Fibroblast of villous mesenchyme (primary cell): ENCODE measurements at places on chromosomes 13 and 19. TPM values are rescaled to one million over a fixed set of nuclear protein-coding genes. Genes with fewer than 3 reads are reported as not detected.

GRCh38 chr13:25881971-25882451 lies 169.8 kb downstream of the SHISA2 start:
- DNase-seq = peak; percentile 6

DNA sequence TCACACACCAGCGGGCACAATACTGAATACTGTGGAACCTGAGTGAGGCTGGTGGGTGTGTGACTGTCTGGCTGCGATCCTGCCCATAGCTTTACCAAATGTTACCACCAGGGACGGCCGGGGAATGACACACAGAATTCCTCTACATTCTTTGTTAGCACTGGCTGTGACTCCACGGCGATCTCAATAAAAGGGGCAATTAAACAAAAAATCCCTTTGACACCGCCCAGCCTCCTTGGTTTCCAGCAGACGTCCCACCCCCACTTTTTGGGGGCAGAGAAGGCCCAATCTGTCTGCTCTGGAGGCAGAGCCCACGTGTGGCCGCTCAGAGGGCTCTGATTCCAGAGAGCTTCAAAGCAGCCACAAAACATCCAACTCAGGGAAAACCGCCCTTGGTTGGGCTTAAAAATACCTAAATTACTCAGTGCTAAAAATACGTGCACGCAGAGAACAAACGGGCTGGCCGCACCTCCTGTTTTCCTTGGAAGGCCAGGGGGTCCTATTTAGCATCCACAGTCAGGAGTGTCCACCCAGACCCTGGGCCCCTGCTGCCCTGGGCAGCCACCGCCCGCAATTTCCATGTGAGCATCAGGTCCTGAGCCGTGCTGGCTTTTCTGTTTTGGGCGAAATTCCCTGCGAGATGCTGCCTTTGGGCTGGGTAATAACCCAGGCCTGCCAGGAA lies 47.8 kb downstream of the GADD45B start:
- peak; percentile 59 for DNase-seq

- DNase-seq = peak; percentile 30
Measured at GRCh38 chr19:42634409-42635232, 39.9 kb upstream of the CEACAM8 start.

DNA sequence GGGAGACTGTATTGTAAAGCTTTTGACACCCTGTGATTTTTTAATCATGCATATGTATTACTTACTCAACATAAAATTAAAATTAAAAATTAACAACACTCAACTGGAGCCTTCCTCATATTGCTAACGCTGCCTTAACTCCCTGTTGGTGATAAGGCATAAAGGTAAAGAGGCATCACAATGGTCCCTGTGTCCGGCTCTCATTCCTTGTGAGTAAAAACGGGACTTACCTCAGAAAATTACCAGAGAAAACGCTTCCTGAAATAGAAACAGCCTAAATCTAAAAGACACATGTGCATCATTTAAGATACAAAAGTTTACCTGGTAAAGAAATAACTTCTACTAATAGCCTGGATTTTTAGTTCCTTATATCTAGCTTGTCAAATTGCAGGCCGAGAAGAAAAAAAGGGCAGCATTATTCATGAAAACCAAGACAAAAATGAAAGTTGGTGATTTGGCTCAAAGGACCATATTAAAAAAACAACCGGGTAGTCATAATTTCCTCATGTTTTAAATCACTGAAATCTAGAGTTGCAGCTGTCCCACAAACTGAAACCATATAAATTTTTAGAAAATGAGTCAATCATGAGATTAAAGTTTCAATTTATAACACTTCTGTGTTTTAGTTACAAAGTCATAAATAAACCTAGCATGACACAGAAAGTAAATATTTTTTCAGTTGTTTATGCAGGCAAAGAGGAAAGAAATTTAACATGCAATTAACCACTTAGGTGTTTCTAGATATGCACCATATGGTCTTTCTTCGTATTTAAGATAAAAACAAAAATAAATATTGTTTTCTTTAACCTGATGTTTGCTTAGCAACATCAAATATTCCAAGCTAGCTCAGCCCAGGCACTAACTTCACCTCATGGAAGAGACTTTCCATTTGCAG lies 94.7 kb downstream of the MIPEP start:
- peak; percentile 84 for DNase-seq

- DNase-seq = no peak
Measured at GRCh38 chr13:46647512-46648065, 94.6 kb downstream of the LRCH1 start.

DNA sequence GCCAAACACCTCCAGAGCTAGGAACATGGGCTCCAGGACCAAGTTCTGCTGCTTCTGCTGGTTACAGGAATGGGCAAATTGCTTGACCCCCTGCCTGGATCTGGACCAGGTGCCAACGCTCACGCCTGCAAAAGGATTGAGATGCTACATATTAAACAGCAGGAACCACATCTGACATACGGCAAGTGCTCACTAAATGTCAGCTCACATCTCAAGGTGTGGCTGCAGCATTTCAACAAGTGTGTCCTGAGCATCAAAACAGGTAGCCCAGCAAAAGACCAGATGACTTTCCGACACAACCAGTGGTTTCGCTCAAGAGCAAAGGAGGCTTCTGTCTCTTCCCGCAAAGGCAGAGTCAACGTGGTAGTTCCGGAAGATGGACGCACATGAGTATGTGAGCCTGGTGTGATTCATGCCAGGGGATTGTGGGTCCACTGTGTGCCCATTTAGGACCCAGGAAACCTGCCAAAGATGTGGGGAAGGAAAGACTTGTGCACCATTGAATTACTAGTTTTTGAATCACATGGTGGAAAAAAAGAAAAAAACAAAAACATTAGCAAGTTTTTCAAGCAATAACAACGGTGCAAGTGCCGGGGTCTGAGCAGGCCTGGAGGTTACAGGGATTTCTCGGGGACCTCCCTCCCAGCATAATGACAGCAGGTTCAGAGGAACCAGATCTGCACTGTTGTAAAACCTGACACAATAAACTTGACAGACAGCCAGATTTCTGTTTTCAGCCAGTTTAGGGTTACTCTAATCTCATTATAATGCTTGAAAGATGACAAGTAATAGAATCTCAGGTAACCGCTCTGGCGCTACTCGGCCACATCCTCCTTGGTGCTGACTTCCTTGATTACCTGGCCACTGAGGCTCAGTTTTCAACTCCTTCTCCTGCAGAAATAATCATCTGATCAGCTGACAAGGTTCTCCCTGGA lies 77.9 kb downstream of the SOX1 start:
- DNase-seq = no peak

DNA sequence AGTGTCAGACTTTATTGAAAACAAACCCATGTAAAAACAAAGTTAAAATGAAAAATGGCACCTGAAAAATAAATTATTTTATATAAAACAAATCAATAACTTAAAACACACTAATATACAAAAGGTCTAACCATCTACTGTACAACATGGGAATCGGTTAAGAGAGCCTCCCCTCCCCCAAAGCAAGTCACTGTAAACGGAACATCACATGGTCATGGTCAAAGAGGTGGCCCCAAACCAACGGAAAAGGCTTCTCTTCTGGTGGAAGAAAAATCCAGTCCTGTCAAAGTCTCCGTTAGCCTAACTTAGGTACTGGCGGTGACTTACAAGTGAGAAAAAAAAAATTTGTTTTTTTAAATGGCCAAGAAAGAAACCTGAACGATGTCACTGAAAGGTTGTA lies 15.7 kb upstream of the TIMM44 start:
- no peak for DNase-seq

- DNase-seq = no peak
Measured at GRCh38 chr19:12774588-12775555, at the start of gene HOOK2. TSS of gene HOOK2 (minus strand) at chr19:12775552. CDS start at chr19:12775449, 103 bp downstream.

DNA sequence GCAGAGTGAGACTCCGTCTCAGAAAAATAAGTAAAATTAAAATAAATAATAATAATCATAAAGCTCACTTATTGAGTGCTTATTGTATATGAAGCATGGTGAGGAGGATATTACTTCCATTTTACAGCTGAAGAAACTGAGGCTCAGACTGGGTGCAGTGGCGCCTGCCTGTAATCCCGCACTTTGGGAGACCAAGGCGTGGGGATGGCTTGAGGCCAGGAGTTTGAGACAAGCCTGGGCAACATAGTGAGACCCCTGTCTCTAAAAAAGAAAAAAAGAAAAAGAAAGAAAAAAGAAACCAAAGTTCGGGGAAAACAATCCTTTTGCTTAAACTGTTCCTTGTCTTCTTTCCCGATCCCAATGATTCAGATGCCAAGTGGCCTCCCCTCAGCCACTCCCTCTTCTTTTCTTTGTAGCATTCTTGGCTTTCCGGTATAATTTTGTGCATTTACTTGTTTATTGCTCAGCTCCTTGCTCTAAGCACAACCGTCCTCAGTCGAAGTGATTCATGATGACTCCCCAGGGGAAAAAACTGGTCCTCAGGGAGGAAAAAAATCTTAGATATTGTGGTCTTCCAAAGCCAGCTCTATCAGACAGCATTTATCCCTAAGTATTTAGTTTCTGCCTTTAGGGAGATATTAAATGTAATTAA lies 965 bp upstream of the EIF3G start:
- DNase-seq = peak; percentile 64

The NLRP7 gene
- not detected in 2 replicates for total RNA-seq

The MEDAG gene
- total RNA-seq = 12.1 and 20.0 TPM in 2 replicates

The GSX1 gene
- not detected in 2 replicates for total RNA-seq

The ANKRD24 gene
- total RNA-seq = under 0.01 and 0.43 TPM in 2 replicates
